NCI-H1092 (cell line): ENCODE measurements at places on chromosomes 12 and 14.

- DNase-seq, result no peak
These were observed 301.5 kb upstream of the ATP2B1 start for GRCh38 chr12:90010089-90010488.

DNA sequence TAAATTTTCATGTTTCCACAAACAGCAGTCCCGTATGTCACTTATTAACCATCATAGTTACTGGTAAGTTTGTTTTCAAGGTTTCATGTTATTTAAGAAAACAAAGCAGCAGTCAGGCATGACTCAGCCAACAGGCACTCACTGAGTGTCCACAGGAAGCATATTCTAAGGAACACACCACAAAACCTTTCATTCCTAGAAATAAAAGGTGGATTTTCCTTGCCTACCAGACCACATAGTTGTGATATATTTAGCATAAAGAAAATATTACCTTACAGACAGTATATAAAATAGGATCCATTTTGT is 143.3 kb upstream of the AVPR1A start:
- no peak for DNase-seq

- no peak for DNase-seq
These were observed 141.1 kb downstream of the ALG10 start for GRCh38 chr12:34163443-34163842.

GRCh38 chr12:3275171-3276041 is 198.2 kb downstream of the TSPAN9 start:
- peak; percentile 38 for DNase-seq

- no peak for DNase-seq
These were observed 7.2 kb downstream of the SINHCAF start for GRCh38 chr12:31318657-31319269.

GRCh38 chr12:93616584-93617101 is 44.2 kb downstream of the SOCS2 start:
- no peak for DNase-seq

GRCh38 chr14:75231320-75231719 is 47.3 kb upstream of the FOS start:
- DNase-seq, result no peak

- peak; percentile 30 for DNase-seq
These were observed 77.2 kb downstream of the ARL6IP4 start for GRCh38 chr12:123057513-123058265.

GRCh38 chr12:116880213-116880816 is 926 bp downstream of the HRK start:
- DNase-seq, result no peak

GRCh38 chr14:93956514-93957332 is 19.6 kb downstream of the ASB2 start:
- no peak for DNase-seq

DNA sequence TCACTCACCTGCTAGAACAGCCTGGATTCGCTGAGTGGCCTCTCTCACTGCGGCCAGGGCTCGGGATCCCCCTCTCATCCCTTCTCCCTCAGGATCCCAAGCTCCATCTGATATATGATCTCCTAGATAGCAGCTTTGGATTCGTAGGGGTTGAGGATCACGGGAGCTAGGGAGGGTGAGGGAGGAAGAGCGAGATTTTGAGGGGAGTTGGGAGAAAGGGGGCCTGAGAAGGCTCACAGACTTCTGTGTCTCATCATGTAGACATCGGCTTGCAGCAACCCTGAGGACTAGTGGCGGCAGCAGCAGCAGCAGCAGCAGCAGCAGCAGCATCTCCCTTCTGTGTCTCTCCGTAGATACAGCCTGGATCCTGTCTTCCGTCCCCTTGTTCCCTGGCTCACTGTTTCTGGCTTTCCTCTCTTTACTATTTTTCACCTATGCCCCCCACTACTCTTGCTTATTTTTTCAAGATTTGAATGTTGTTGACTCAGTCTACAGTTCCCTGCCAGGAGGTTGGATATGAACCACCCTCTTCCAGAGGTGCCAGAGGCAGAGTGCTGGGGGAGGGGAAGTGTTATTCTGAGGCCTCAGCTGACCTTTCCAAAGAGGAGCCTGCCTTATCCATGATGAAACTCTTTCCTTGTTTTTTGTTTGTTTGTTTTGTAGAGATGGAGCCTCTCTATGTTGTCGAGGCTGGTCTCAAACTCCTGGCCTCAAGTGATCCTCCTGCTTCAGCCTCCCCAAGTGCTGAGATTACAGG is at the start of gene CIROP:
TSS of gene CIROP (minus strand) at position 399 of the 757 bp plus-strand sequence. CDS start at position 330, 69 bp downstream.
- DNase-seq, result no peak

DNA sequence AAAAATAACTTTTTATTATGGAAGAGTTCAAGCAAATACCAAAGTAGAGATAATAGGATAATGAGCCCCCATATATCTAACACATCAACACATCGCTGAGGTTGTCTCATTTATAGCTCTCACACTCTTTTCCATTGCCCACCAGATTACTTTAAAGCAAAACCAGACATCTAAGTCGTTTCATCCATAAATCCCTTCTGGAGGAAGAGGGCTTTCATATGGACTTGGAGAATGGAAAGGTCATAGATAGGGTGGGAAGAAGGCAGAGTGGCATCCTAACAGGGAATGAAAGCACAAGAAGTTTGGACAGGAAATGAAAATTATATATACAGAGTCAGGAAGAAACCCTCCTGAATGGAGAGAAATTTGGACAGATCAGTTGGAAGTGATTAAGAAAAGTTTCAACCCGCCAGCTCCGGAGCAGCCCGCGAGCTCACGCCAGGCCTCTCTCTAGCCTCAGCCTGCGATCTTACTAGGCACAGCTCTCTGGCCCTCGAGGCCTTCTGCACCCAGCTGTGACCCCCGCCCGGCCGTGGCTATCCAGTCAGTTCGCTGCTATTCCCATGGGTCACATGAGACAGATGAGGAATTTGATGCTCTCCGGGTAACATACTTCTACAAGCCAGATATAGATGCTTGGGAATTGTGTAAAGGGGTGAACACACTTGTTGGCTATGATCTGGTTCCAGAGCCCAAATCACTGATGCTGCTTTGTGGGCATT is 48.4 kb upstream of the NID2 start:
- no peak for DNase-seq

GRCh38 chr14:61472801-61473376 is 151.5 kb downstream of the PRKCH start:
- DNase-seq, result no peak

DNA sequence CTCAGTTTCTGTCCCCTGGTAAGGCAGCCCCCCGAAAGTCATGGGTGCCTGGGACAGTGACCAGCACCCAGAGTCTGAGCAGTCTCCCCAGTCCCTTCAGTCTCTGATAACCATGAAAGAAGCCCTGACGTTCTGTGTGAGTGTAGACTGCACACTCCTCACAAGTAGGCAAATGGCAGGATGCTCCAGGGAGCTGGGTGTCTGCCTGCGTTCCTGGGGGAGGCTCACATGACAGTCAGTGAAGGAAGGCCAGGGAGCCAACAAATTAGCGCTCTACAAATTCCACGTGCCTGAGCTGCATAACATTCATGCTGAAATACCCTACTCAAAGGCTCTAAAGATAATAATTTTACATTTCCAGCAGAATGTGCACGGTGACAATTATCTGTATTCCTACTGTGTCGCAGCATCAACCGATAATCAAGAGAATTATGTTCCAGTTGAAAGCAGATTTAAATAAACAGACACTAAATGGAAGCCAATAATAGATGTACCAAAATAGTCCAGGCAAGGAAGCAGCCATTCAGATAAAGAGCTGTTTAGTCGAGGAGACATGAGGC is 56.3 kb downstream of the ASCL1 start:
- DNase-seq, result no peak

- no peak for DNase-seq
These were observed 285.9 kb upstream of the TMPO start for GRCh38 chr12:98229540-98229924.

GRCh38 chr14:64654246-64654900 is 49.9 kb upstream of the PLEKHG3 start:
- no peak for DNase-seq

DNA sequence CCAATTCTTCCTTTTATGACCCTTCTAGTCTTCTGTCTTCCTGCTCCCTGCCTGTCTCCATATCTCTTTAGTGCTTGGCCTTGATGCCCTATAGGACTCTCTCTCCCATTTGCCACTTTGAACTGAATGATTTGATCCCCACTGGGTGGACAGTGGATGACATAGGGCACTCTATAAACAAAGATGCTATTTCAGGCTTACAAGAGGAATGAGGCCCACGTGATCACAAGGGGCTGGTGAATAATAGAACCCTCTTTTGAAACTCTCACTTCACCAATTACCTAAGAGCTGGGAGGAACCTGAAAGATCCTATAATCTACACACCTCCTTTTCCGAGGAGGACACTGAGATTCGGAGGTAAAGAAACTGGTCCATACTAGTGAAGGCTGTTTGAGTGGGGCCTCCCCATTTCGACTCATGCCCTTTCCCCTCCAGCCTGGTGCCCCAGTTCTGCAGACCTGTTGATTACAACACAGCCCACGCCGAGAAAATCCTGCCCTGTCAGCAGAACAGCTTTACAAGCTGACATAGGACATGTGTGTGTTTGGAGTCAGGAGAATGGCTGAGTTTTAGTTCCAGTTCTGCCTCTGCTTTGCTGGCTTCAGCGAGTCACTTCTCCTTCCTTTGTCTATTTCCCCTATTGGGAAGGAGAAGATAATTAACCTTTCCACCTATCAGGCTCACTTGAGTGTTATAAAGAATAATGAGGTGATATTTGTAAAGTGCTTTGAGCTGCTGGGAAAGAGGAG is 400.3 kb downstream of the ZFP36L1 start:
- DNase-seq, result no peak

- no peak for DNase-seq
These were observed 8.5 kb downstream of the LTBR start for GRCh38 chr12:6392504-6392903.

GRCh38 chr12:58888131-58888783 is 32.0 kb downstream of the LRIG3 start:
- peak; percentile 73 for DNase-seq

- DNase-seq, result no peak
These were observed 193.0 kb downstream of the MON2 start for GRCh38 chr12:62659453-62660295.

- no peak for DNase-seq
These were observed 242.6 kb downstream of the CPNE8 start for GRCh38 chr12:38662829-38663228.

GRCh38 chr12:127150479-127150878 is 1116.5 kb upstream of the TMEM132C start:
- no peak for DNase-seq

DNA sequence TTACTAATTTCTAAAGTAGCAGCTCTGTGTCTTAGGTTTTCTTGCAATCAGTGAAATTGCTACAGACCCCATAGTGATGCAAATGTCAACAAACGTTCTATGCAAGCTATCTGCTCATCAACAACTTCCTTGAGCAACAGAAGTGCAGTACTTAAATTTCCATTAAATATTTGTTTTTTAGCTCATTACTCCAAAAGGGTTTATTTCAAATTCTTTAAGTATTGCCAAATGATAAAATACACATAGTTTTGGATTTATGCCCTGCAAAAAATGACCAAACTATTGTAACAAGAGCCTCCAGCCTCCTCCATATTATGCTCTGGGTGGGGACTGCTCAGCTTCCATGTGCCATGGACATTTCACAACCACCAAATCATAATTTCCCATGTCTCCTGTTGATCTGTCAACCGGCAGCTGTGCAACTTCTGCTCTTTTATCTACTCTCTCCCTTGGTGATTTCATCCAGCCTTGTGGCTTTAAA is 4.4 kb downstream of the BDKRB1 start:
- DNase-seq, result no peak

DNA sequence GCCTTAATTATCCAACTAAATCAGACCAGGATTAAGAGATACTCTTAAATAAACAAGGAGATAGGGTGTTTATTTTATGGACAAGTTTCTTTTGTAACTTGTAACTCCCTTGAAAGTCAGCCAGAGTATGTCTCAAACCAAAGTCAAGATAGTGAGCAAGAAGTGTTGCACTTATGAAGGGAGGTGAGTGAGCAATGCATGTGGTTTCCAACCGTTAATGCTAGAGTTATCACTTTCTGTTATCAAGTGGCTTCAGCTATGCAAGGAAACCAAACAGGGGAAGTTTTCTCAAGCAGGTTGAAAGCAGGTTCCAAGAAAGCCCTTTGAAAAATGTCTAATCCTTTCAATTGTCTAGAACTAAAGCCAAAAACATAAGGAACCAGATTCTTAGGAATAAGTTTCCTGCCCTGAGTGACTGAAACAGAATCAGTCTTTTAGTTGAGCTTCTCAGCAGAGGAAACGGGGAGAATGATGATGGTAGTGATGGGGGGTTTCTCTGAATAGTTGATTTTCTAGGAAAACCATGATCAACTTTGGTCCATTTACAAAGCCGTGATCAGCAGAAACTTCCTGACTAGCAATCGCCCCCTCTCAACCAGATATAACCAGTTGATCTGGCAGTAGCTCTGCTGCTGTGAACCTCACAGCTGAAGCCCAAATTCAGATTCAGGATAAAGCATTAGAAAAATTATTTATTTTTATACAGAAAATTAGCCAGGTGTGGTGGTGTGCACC is 128.4 kb downstream of the DAD1 start:
- DNase-seq, result no peak

DNA sequence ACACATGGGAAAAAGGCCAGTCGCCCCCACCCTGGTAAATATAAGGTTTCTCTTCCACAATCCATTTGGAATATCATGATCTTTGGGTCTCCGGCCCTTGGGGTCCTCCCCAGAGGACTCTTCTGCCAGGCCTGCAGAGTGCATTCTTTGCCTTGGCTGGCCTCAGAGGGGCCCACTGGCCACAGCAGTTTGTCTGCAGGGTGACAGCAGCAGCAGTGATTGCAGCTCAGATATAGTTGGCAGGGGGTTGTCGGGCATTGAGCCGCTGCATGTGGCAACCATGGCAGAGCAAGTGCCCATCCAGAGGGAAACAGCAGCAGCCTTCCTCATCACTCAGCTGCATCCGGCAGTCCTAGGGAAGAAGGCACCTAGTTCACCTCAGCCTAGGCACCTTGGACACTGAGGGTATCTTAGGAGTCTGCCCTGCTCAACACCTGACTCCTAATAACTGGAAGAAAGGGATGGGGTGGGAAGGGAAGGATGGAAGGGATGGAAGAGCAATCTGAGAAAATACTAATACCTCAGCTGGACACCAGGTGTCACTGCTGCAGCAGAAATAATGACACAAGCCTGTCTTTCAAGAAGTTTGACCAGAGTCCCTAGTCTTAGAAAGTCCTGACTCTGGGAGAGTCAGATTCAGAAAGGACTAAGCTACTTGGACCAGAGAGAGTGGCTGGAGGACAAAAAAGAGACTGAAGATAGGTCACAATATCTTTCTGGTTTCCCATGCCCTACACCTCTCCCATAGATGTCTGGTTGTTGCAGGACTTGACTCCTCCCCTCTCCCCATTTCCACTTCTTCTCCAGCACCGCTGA is 8.9 kb downstream of the AJUBA start:
- no peak for DNase-seq

GRCh38 chr12:119340578-119340977 is 6.0 kb downstream of the CCDC60 start:
- no peak for DNase-seq

DNA sequence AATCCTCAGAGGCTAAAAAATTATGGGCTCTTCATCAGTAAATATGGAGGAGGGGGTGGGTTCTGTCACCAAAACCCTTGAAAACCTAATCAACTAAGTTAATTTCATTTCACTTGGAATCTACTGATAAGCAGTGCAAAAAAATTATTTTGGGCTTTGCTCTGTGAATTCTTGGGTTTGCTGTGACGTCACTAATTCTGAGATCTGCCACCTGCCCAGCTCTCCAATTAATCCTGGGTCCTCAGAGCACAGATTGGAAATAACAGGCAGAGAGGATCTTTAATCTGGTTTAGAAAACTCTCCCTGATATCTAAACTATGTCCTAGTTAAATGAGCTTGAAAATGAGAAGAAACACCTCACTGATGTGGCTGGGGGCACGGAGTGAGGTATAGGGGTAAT is 903.2 kb downstream of the AACS start:
- no peak for DNase-seq

- no peak for DNase-seq
These were observed 22.9 kb upstream of the ARL1 start for GRCh38 chr12:101430456-101430855.
